ENCODE measurements at places on chromosomes 2 and 18.

DNA sequence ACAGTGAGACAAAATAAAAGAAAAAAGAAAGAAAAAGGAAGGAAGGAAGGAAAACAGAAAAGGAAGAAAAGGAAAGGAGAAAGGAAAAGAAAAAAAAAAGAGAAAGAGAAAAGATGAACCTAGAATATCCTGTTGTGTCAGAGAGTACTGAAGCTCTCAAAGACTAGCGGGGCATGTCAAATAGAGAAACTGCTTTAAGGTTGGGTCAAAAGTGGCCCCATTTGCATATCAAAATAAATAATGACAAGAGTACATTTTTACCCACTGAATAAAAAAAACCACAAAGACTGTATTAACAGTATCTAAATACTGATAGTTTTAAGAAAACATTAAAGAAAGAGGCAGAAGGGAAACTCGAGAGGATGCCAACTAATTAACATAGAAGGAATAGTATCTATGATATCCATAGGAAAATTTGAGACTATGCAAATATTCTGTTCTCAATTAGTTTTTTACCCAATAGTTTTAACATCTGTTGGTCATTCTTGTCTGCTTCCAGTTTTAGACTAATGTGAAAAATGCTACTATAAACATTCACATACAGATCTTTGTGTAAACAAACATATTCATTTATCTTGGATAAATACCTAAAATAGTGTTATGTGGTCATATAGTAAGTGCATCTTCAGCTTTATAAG is 53.2 kb downstream of the SFXN5 start:
- no peak for DNase-seq

DNA sequence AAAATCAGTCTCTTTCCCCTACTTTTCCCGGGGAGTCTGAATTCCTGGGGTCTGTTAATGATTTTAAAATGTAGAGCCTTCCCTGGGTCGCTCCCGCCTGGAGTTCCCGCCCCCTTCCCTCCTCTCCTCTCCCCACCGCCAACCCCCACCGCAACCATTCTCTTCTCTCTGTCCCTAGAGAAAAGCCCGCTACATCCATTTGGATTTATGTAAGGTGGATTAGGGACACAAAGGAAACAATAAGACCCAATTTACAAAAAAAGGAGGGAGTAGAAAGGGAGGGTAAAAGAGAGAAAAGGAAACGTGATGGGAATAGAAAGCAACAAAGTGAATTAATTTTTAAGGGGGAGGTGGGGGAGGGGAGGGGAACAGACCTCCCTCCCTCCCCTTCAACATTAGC is 2.2 kb downstream of the EPHA4 start:
- DNase-seq = no peak

GRCh38 chr2:141529659-141530058 is 601.2 kb downstream of the LRP1B start:
- DNase-seq = no peak

DNA sequence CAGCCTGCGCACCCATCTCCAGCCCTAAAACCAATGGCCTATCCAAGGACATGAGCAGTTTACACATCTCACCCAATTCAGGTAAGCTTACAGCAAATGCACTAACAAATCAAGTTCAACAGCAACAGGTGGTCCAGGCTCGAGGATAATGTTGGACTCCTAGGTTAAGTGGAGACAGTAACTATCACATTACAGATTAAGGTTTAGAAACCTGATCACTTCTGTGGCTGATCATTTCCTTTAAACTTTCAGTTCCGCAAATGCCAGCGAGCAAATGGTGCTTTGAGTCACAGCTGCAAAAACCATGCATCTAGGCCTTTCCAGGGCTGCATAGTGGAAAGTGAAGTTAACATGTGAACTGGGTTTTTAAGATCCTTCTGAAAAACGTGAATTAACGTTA is 259.4 kb downstream of the GBX2 start:
- no peak for DNase-seq
